ENCODE measurements at places on chromosomes 16 and 17.
A peak's percentile ranks its signal among the peaks of the same experiment; 100 is the strongest.

DNA sequence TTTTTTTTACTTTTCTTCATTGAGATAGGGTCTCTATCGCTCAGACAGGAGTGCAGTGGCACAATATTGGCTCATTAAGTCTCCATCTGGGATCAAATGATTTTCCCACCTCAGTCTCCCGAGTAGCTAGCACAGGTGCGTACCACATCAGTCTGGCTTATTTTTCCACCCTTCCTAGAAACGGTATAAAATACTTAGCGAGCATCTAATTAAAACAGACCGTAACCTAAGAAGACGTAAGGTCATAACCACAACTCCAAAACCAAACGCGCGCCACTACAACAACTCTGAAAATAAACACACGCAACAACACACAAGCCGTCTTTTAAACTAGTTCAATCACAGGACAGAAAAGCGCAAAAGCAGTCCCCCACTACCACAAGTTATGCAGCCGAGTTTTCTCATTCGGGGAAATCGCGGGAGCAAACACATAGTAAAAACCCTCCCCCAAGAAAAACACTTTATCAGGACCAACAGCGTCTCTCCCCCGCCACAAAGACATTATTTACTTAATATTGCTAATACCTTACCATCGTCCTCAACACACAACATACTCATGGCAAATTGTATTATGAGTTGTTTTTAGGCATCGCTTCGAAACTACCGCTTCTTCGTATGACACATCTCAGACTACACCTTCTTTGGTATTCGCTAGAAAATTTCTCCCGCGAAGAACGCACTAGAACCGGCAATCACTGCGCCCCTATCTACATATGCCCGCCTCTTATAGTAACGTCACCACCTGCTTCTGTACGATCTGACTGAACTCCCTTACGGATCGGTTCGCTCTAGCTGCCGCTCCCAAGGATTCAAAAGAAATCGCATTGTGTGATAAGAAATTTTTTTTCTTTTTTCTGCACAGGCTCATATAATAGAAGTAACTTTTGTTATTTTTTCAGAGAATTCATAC, 32.8 kb downstream of the TEX14 start:
- peak; percentile 51 for DNase-seq

DNA sequence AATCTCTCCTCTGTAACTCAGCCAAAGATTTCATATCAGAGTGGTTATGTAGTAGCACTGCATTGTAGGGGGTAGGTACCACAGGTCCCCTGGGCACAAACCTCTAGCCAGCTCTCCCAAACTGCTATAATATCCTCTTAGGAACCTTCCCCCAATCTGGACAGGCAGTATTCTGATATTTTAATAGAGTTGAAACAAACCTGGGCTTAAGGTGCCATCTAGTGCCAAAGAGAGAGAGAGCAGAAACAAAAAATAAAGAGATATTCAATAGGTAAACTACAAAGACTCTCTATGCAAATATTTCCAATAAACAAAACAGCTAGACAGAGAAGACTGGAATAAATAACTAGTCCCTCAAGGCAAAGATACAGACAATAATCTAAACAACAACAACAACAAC, 1070.0 kb downstream of the CDH11 start:
- no peak for DNase-seq

- no peak for DNase-seq
These were observed 16.6 kb downstream of the RTN4RL1 start for GRCh38 chr17:2008332-2009126.

GRCh38 chr17:1908699-1909309, 79.0 kb downstream of the RPA1 start:
- no peak for DNase-seq

- no peak for DNase-seq
These were observed 8.8 kb downstream of the CNP start for GRCh38 chr17:41975099-41976083.

DNA sequence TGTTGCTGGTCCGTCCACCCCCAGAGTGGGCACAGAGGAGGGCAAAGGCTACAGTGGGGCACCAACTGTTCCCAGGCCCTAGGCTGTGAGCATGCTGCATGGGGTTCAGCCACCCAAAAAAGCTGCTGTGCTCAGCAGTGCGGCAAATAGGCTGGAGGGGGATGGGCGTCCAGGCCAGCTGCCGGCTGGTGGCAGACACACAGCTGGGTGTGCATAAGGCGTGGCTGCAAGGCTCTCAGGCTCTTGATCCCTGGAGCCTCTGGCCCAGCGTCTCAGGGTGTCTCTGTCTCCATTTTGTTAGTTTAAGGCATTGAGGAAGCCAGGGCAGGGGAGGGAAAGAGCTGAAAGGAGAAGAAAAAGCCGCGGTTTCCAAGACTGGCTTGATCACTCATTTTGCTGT, 8.8 kb downstream of the RPL19 start:
- no peak for DNase-seq

DNA sequence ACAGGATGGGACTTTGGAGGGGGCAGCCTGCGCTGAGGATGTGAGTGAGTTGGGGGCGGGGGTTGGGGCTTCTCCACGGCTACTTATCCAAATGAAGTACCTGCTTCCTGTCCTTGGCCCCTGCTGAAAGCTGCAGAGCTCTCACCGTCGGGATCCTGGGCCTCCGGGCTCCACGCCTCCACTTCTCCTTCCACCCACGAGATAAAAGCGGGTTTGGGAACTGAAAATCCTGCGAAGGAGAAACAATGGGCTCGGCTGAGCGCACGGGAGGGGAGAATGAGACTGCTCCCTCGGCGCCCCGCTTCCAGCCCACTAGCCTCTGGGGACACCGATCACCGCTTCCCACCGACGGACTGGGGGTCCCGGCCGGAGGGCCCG, 486 bp downstream of the ZNF785 start:
- no peak for DNase-seq

GRCh38 chr17:75400326-75400939, 5.0 kb downstream of the GRB2 start:
- DNase-seq: no peak

DNA sequence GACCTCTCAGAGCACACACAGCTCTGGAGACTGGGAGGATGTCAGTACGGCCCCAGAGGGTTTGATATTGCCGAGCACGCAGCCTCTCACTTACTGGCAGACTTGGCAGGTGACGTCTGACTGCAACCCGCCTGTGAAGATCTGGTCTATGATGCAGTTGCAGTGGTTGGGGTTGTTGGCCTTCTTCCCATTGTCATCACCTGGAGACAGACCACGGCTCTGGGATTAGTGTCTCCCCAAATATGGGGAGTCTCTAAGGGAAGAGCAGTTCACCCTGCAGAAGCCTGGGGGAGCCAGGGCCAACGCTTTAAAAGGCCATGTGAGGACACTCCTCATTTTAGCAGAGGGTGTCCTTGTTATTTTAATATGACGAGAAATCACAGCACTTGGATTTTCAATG, 30.1 kb downstream of the USP22 start:
- no peak for DNase-seq

DNA sequence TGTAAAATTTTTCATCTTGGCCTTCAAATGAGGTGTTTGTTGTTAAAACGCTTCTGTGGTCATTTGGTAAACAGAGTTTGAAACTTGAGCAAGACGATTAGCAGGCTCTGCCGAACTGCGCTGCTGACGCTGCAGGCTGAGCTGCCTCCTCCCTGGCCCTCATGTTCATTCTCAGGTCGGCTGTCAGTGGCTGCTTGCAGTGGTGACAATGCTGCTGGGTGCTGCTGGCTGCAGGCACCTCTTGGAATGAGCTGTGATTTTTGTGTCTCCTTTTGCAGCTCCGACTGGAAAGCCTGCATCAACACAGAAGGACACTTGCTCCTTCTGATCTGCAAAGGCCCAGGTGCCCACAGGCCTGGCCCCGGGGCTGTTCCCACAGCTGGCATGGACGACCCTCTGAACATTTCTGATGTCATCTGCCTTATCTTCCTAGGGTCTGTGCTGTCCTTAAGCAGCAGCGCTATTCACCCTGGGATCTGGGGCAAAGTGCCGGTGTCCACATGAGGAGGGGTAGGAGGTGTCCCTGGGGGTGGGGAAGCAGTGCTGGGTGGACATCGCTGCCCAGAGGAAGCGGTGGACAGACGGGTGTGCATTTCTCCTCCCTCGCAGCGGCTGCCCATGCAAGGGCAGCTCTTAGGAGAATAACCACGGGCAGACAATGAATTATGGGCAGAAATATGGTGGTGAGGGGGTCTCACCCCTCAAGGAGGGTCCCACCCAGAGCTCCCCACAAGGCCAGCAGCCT, 23.1 kb upstream of the OSGIN1 start:
- no peak for DNase-seq

DNA sequence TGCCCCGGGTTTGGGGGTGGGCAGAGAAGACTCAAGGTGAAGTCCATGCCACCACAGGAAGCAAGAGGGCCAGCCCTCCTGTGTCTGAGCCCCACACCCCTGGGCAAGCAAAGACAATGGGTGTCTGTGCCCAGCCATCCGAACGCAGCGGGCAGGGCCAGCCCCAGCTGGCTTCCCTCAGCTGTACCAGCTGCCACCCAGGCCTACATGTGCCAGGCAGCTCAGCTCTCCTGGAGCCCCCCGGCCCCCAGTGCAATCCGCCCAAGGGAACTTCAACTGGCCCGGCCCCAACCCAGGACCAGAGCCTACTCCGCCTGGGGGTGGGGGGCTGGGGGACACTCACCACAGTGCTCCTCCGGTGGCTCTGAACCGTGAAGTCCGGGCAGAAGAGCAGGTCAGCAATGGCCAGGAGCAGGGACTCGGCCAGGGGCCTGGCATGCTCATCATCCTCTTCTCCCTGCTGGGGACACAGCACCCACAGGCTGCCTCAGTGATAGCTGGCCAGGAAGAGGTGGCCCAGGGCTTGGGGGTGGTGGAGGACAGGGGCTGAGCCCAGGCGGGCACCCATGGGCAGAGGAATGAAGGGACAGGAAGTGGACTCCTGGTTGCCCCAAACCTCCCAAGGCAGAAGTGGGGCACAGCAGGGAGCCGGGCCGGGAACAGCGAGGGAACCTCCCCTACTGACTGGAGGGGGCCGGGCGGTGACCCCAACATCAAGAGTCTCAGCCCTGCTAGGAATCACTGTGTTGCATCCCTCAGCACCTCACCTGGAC, 9.8 kb downstream of the HID1 start:
- no peak for DNase-seq

- no peak for DNase-seq
These were observed 32.9 kb downstream of the DEF8 start for GRCh38 chr16:89981414-89981813.

- DNase-seq: no peak
These were observed 16.7 kb upstream of the KPNB1 start for GRCh38 chr17:47632991-47633390.

GRCh38 chr16:3835089-3835602, 45.4 kb downstream of the CREBBP start:
- no peak for DNase-seq

- peak; percentile 60 for DNase-seq
These were observed 618 bp downstream of the TRIM47 start for GRCh38 chr17:75877752-75878173.

DNA sequence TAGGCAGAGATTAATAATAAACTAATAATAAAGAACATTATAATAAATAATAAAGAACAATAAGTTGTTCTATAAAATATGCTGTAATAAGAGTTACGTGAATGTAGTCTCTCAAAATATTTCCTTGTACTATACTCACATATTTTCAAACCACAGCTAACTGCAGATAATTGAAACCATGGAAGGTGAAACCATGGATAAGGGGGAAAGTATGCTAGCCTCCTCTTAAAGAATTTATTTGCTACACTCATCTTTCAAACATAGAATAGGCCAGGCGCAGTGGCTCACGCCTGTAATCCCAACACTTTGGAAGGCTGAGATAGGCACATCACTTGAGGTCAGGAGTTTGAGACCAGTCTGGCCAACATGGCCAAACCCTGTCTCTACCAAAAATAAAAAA, 18.5 kb downstream of the CYTH1 start:
- DNase-seq: no peak

DNA sequence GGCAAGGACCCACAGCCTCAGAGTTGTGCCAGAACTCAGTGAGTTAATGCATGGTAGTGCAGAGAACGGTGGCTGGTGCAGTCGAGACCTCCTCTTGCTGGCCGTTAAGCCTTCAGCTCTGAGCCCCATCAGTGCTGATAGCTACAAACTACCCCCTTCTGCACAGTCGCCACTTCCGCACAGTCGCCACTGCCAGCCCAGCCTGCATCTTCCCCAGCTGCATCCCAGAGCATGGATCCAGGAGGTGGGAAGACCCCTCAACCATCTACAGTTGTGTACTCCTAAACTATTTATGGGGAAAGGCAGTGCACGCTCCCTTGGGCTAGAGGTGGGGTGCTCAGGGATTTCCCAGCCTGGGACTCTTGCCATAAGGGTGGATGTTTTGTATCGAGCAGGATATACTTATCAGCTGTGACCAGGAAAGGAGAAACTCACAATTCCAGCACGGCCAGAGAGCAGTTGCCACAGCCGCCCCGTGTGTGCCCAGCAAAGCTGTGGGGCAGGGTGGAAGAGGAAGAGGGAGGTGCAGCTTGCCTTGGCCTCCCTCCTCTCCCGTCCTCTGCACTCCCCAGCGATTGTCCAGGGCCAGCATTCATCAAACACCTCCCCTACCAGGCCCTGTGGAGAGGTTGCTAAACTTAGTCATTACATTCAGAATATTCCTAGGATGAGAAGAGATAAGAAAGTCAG, 49.5 kb upstream of the CMIP start:
- no peak for DNase-seq

- DNase-seq: peak; percentile 100
These were observed at the start of gene POLR3E for GRCh38 chr16:22297114-22297870. POLR3E (plus strand) TSS chr16:22297409; CDS start chr16:22302969, 5,560 bp downstream.

- DNase-seq: no peak
These were observed 500.7 kb downstream of the GRIN2A start for GRCh38 chr16:9681508-9681907.

DNA sequence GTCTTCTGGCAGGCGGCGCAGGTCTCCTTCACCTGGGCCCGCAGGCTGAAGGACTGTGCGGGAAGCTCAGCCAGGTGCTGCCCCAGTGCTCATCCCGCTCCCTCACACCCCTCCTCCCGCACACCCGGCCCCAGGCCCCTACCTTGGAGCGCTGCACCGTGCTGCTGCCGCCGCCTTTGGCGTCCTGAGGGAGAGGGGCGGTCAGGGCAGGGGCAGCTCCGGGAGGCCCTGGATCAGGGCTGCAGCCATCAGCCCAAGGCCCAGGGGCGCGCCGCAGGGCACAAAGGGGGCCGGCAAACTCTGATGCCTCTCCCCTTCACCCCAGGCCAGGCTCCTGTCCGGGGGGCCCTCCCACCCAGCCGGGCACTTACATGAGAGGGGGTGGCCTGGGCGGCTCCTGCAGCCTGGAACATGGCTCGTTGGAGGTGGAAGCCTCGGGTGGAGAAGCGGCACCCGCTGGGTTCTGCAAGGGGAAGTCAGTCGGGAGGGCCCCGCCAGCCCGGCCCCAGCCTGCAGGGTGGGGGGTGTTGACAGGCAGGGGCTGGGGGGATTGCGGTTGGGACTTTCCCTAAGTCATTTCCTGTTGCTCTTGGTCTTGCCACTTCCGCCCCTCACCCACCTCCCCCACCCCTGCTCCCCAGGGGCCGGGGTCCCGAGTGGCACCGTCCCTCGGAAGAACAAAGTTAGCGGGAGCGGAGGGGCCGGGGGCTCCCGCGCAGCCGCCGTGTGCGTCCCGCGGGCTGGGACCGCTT, 863 bp downstream of the LIMD2 start:
- DNase-seq: peak; percentile 80

GRCh38 chr16:80664226-80664625, 123.4 kb downstream of the DYNLRB2 start:
- no peak for DNase-seq
